ENCODE measurements at places on chromosomes 13 and 19. TPM values are rescaled to one million over a fixed set of nuclear protein-coding genes. Genes with fewer than 3 reads are reported as not detected.

The RXFP2 gene
- total RNA-seq, result not detected

The ZNF8 gene
- total RNA-seq, result 6.9 TPM

The SRRM5 gene
- total RNA-seq, result 0.06 TPM

The SLC17A7 gene
- total RNA-seq, result not detected

The CGB1 gene
- not detected for total RNA-seq

The GPR4 gene
- total RNA-seq, result 1.8 TPM

The OR7D4 gene
- total RNA-seq, result not detected

The IGFL2 gene
- total RNA-seq, result not detected

The PSG11 gene
- total RNA-seq, result not detected

The SLC25A41 gene
- total RNA-seq, result not detected

The CTU1 gene
- 18.0 TPM for total RNA-seq

The SPRY2 gene
- 75.4 TPM for total RNA-seq

The ZNF667 gene
- 8.8 TPM for total RNA-seq

The FCHO1 gene
- total RNA-seq, result 0.68 TPM

The NALCN gene
- total RNA-seq, result 0.19 TPM

The ZNF776 gene
- total RNA-seq, result 7.4 TPM

The CEACAM6 gene
- total RNA-seq, result not detected

The RYR1 gene
- not detected for total RNA-seq

The ZNF443 gene
- total RNA-seq, result 1.1 TPM

The TLE6 gene
- 3.8 TPM for total RNA-seq

The C2CD4C gene
- total RNA-seq, result not detected

The APOE gene
- 11,373 TPM for total RNA-seq
